ENCODE measurements at places on chromosomes 1 and 21.

DNA sequence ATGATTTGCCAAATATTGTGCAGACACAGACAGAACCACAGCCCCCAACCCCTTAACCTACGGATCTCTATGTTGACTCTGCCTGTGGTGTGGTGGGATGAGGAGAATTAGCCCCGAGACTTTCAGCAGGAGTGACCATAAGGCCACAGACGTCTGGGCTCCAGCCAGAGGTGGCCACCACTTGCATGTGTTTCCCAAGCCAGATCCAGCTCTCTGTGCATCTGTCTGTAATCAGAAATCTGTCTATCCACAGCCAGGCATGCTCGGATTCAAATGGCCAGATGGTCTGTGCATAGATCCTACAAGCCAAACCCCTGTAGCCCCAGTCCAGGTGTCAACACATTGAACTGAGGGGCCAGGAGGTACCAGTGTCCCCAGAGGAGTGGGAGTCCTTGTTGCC is 140.6 kb downstream of the SYF2 start:
- no peak for DNase-seq

- no peak for DNase-seq
Observed at GRCh38 chr21:38664315-38664714, 141.4 kb upstream of the ETS2 start.

DNA sequence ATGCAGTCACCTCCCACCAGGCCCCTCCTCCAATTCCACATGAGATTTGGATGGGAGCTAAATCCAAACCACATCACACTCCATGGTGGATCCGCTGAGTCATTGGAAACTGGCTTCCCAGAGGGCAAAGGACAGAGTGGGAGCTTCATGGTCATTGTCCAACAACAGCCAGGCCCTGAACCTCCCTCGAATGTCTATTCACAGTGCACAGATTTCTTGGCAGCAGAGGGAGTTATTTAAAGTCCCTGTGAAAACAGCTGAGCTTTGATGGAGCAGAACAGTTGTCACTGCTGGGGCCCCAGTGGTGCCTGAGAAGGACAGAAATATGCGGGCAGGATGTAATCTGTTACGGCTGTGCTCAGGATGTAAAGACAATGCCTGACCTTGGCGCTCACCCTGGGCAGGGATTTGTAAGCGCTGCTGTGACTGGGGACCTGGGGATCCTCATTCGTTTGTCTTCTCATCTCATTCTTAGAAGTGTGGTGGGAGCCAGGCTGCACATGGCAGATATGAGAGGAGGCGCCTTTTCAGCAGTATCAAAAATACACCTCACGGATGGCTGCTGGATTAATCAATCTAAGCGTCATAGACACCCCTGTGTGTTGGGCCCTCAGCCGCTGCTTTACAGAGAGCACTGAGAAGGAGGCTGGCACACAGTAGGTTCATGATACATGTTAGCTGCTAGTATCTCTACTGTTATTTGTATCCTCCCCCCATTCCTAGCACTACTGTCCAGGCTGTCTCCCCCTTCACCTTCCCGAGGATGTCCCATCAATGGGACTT is 439.4 kb downstream of the PTPRU start:
- DNase-seq = no peak

GRCh38 chr1:2091611-2092604 is 41.7 kb downstream of the PRKCZ start:
- DNase-seq = peak; percentile 16

DNA sequence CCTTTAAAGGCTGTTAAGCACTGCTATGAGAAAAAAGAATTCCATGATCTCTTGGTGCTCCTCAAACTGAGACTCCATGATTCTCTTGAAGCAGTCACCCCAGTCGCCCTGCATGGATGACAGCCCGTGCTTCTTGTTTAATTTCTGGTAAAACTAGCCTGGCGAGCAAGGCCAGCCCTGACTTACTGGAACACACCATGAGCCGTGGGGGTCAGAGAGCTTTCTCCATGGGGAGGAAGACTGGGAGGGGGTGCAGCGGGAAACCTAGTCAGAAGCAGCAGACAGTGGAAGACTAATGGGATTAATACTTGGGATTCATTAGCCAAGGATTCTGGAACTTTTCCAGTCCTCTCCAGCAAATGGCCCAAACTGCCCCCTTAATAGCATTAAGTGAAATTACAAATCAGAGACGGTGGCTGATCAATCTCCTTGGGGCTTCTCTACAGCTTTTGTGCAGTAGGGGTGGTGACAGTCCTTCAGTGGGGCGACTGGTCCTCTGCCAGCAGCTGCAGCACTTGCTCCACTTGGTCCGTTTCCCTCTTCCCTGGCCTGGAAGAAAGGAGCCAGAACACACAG is 57.2 kb upstream of the LRRN2 start:
- no peak for DNase-seq

- no peak for DNase-seq
Observed at GRCh38 chr1:30881319-30882181, 27.0 kb downstream of the SDC3 start.

DNA sequence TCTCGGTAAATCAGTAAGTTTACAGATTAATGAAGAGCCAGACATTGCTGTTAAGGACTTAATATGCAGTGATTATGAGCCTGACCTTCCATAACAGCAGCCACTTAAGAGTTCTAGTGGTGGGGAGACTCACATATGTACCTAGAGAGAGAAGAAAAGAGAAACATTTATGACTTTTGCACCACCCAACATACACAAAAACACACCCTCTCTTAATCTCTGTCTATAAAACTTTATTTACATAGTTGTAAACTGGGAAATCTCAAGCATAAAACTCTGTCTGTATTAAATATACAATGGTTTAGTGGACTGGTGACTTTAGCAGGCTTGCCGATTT is 347.4 kb upstream of the ADGRL2 start:
- DNase-seq = no peak

All from activated T-cell treated with anti-CD3 and anti-CD28 coated beads for 24 hours (primary cell).